ENCODE measurements at places on chromosomes 16 and 17. TPM values are rescaled to one million over a fixed set of nuclear protein-coding genes. Genes with fewer than 3 reads are reported as not detected.

- no peak for DNase-seq
These were observed 357.4 kb upstream of the CA10 start for GRCh38 chr17:52515927-52516326.

GRCh38 chr16:81198635-81199034 lies 39.9 kb upstream of the BCO1 start:
- DNase-seq, result no peak

DNA sequence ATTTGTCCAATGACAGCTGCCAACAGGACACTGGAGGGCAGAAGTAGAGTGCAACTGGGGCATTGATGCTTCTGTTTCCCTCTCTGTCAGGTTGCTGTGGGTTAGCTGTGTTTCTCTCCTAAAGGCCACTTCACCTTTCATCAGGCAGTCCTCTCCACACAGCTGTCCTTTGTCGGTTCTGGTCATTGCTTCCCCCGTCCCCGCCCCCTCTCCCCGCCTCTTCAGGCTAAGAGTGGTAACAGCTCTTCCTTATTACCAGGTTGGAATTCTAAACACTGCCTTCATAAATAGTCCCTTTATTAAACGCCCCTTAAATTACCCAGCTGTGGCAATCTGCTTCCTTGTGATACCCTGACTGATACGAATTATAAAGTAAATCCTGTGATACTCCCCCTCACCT lies 31.8 kb upstream of the NSRP1 start:
- DNase-seq, result no peak

GRCh38 chr17:57453841-57454425 lies 197.6 kb downstream of the MSI2 start:
- no peak for DNase-seq

DNA sequence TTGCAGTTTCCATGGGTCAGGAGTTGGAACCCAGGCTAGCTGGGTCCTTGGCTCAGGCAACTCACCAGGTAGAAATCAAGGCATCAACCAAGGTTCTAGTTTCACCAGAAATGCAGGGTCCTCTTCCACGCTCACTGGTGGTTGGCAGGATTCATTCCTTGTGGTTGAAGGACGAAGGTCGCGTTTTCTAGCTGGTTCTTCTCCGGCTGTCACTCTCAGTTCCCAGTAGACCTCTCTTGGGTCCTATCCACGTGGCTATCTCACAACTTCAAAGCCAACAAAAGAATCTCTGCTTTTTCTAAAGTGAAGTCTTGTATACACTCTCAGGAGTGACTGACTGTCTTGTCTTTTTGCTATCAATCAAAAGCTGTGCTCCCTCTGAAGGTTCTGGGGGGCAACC lies 146.3 kb upstream of the NOL11 start:
- DNase-seq, result no peak

DNA sequence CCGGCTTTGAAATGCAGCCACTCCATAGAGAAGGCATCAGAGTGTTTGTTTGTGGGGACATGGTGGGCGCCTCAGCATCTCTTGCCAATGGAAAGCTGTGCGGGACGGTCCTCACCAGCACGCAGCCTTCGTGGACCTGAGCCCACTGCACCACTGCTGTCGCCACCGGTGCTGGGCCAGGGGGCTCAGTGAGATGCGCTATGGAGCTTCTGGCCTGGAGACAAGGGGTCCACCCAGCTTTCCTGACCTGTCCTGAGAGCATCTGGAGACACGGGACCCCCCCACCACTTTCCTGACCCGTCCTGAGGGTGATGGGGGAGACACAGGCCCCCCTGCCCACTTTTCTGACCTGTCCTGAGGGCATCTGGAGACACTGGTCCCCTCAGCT lies 79.4 kb downstream of the LMF1 start:
- DNase-seq, result no peak

DNA sequence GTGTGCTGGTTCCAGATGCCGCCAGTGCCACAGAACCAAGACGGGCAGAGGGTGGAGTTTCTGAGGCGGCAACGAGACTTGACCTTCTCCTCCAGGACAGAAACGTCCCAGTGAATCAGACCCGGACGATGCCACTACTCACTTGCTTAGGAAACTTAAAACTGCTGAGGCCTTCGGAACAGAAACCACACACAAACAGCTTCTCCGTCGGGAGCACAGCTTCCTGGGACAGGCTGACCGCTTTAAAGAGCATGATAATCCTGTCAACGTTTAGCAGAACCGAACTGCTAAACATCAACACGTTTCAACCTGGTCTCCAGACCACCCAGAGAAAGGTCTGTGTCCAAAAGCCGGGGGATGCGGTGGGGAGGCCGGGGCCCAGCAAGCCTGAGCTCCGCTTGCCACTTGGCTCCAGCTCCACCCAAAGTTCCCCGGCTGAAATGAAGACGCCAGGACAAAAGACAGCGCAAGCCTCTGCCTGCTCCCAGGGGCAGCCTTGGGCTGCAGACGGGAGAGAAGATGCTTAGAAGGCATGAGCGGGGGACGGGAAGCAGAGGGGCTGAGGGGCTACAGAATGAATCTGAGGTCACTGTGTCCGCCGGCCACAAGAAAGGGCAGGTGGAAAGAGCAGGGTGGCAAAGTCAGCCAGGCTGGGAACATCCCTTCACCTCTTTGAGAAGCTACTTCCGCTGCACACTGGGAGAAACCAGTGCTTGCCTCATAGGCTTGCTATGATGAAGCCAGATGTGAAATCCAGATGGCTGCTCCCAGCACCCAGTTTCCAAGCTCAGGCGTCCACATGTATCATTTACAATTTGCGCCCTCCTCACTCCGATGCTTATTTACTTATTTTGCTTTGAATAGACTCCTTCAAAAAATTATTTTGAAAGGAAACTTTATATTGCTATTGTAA lies 69.0 kb downstream of the MRM3 start:
- no peak for DNase-seq

GRCh38 chr16:68893710-68894705 lies 50.7 kb downstream of the TANGO6 start:
- DNase-seq, result peak; percentile 70

DNA sequence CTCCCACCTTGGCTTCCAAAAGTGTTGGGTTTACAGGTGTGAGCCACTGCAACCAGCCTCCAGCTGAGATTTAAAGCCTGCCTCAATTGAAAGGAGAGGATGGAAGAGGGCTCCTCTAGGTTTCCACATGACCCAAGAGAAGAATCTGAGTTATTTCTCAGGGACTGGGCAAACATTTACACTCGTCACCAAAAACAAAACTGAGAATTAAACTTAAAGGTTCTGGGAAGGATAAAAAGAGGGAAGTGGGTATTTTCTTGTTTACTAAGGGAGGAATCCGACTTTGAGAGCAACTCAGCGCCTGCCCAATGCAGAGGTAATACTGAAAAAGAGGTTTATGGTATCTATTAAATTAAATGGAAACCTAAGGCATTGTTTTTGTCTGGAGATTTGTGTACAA lies 13.3 kb downstream of the HOXB1 start:
- no peak for DNase-seq

DNA sequence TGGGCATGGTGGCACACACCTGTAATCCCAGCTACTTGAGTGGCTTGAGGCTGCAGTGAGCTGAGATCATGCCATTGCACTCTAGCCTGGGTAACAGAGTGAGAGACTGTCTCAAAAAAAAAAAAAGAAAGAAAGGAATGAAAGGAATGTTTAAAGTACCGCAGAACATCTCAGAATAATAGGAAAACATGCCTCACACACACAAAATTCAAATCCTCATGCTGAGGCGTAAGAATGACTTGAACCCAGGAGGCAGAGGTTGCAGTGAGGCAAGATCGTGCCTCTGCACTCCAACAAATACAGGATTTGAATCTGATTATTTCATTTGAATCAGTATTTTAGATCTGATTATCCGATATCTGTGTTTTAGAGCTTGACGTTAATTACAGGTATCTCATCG lies 21.3 kb upstream of the GAA start:
- DNase-seq, result no peak

GRCh38 chr17:28610376-28610775 lies 3.6 kb downstream of the RSKR start:
- no peak for DNase-seq

- no peak for DNase-seq
These were observed 60.0 kb downstream of the RGS9 start for GRCh38 chr17:65197201-65197600.

- DNase-seq, result peak; percentile 69
These were observed 82.5 kb downstream of the ZDHHC7 start for GRCh38 chr16:84928679-84929420.

DNA sequence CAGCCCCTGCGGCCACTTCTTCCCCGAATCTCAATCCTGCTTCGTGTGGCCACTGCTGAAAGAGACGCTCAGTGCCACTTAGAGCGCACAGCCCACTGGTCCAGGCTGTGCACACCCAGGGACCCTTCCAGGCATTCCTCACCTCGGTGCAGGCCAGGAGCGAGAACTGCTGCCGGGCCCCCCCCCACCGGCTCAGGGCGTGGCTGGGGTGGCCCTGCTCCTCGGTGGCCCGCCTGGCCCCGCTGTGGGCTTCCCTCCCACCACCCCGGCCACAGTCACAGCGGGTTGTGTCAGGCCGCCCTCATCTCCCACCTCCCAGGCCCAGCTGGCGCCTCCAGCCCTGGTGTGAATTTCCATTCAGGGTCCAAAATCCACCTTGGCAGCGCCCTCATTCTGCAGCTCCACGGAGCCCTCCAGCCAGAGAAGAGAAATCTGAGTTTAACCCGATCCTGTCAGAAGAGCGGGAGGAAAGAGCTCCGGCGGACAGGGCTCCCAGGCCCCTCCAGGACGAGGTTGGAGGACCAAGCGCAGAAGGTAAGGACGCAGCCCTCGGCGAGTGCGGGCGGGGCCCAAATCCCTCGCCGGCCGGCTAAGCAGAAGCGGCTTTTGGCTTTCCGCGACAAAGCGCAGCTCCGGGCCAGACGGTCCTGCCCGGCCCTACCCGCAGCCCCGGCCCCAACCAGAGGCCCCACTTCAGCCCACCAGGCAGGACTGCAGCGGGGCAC lies 12.0 kb downstream of the TBC1D16 start:
- no peak for DNase-seq

- peak; percentile 78 for DNase-seq
These were observed at the start of gene VAMP2 for GRCh38 chr17:8162233-8162996. Gene VAMP2 (minus strand): TSS chr17:8162948. CDS start chr17:8162879, 69 bp downstream.

- DNase-seq, result peak; percentile 36
These were observed 44.8 kb downstream of the PITPNC1 start for GRCh38 chr17:67421869-67422273.

- DNase-seq, result no peak
These were observed 46.3 kb upstream of the B4GALNT2 start for GRCh38 chr17:49086316-49086605.

- no peak for DNase-seq
These were observed 41.4 kb downstream of the LIG3 start for GRCh38 chr17:35021520-35022380.

GRCh38 chr17:81410852-81411251 lies 15.6 kb downstream of the BAHCC1 start:
- DNase-seq, result no peak

DNA sequence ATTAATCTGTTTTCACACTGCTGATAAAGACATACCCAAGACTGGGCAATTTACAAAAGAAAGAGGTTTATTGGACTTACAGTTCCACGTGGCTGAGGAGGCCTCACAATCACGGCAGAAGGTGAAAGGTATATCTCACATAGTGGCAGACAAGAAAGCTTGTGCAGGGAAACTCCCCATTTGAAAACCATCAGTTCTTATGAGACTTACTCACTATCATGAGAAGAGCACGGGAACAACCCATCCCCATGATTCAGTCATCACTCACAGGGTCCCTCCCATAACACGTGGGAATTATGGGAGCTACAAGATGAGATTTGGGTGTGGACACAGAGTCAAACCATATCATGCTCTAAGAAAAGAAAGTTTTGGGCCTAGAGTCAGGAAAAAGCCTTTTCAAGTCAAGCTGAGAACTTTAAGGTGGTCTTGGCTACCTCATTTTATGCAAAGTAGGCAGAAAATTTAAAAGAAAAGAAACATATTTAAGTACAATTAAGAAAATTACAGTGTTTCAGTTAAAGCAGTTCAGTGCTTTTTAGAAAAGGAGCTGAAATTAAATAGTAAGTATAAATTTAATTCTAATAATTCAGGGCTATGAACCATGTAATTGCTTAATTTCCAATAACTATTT lies 24.9 kb upstream of the CRYM start:
- DNase-seq, result peak; percentile 75

GRCh38 chr17:45016237-45016636 lies 35.2 kb downstream of the DCAKD start:
- DNase-seq, result no peak

DNA sequence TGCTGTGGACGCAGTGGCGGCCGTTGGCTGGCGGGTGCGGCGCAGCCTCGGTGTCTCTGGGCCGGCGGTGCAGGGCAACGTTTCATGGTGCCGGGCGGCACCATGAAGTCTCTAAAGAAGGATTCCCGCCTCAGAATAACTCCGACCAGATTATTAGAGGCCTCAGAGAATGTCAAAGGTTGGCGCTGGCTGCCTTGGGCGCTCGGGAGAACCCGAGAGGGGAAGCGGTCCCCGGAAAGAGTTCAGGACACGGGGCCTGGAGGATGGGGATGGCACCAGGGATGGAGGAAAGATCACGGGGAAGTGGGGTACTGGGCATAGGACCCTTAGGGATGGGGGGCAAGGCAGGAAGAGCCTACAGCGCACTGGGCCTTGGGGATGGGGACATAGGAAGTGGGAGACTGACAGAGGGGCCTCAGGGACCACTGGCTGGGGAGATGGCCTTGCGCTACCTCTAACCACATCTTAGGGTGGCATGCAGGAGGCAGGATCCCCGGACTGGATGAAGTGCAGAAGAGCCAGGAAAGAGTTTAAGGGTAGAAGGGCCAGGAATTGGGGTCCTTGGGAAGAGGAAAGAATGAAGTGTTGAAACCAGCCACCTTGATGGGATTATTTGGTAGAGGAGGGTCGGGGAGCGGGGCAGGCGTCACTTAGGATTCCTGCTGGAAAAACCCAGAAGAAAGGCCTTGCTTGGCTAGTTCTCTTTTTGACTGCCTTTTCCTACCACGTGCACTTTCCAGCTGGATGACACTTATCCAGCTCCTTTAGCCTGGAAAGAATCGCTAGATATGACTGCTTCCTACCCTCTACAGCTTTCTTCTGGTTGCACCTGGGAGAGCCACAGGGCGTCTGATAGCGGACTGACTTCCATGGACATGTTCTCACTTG lies 578 bp downstream of the MYCBPAP start:
- DNase-seq, result no peak

DNA sequence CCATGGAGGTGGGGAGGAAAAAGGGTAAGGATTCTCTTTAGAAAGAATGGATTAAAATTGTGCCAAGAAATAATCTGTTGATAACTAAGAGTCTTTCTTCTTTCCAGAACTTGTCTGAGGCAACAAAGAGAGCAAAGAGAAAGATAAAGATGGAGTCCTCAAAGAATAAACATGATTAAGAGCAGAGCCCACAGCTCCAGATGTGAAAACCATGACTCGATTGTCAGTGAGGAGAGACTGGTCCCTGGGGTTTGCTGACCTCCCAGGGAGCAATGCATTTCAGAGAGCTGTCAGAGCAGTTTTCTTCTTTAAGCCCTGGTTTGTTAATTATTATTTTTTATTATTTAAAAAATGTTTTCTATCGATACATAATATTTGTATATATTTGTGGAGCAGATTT lies 74.6 kb downstream of the TMEM100 start:
- no peak for DNase-seq

The TBX6 gene
- total RNA-seq, result 4.3 TPM

The CDIP1 gene
- 16.2 TPM for total RNA-seq

The KRT20 gene
- not detected for total RNA-seq

The ALDH3A1 gene
- total RNA-seq, result 92.5 TPM

The SLC6A2 gene
- total RNA-seq, result 2.3 TPM

The HAP1 gene
- 0.75 TPM for total RNA-seq

The LGALS9B gene
- total RNA-seq, result not detected

The CA5A gene
- total RNA-seq, result not detected

The DOC2B gene
- 2.0 TPM for total RNA-seq

The STH gene
- not detected for total RNA-seq

The SLC47A1 gene
- 50.4 TPM for total RNA-seq

The RANBP10 gene
- 15.0 TPM for total RNA-seq

Data from lower leg skin (tissue), 4 donors.